GM23248 (cell line): ENCODE measurements at places on chromosomes 2 and 18. TPM values are rescaled to one million over a fixed set of nuclear protein-coding genes. Genes with fewer than 3 reads are reported as not detected.

- peak; percentile 80 for DNase-seq
These were observed 678.9 kb upstream of the FANCL start for GRCh38 chr2:58920001-58920400.

- no peak for DNase-seq
These were observed 80.2 kb downstream of the CDH20 start for GRCh38 chr18:61413396-61413795.

DNA sequence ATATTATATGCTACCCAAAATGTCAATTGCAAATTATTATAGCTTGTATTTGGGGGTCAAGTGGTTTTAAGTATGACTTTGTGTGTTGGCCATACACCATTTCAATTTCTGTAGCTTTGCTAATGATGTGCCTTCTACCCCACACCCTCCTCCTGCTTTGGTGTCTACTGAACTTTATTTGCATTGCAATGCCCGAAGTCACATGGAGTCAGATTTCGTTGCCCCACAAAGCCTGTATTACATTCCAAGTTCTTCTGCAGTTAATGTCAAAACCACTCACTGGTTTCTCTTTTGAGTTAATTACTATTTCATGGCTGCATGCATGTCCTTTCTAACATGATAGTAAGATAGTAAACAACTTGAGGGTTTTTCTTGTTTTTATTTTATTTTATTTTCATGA lies 528.9 kb downstream of the RIT2 start:
- no peak for DNase-seq

- peak; percentile 7 for DNase-seq
These were observed 246.0 kb downstream of the PARD3B start for GRCh38 chr2:204791230-204791629.

The HRH4 gene
- not detected in 2 replicates for polyA plus RNA-seq
